Epithelial cell of prostate (primary cell): ENCODE measurements at places on chromosomes 2 and 18.

DNA sequence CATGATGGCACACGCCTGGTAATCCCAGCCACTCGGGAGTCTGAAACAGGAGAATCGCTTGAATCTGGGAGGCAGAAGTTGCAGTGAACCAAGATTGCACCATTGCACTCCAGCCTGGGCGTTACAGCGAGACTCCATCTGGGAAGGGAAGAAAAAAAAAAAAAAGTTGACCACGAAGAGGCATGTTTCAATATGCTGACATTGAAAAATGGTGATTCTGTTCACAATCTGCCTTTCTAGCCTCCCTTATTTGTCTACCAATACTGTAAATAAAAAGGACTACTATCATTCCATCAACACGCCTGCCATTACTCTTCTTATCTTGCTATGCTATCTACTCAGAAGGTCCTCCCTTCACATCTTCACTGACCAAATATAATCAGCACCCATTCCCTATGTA, 18.4 kb downstream of the GFPT1 start:
- DNase-seq, result no peak

DNA sequence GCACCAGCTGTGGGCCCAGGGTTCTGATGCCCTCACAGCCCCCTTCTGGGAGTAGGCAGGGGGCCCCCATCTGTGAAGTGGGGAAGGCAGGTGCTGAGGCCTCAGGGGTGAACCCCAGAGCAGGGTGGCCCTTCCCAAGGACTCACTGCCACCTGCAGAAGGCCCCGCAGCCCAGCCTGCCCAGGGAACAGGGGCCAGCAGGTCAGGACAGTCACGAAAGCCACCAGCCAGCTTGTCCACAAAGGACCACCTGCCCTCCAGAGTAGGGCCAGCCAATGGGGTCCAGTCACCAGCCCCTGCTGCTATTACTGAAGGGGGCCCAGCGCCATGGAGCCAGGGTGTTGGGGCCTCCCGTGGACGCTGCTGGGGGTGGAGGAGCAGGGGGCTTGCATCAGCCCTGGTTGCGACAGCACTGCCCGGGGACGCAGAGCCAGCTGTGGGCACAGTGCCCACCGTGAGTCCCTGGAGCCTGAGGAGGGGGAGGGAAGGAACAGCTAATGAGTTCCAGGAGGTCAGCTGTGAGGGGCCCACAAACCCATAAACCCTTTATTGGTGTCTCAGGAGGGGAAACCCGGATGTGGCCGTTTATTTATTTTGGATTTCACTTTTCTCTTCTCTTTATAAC, 11.5 kb upstream of the SNED1 start:
- DNase-seq, result no peak

DNA sequence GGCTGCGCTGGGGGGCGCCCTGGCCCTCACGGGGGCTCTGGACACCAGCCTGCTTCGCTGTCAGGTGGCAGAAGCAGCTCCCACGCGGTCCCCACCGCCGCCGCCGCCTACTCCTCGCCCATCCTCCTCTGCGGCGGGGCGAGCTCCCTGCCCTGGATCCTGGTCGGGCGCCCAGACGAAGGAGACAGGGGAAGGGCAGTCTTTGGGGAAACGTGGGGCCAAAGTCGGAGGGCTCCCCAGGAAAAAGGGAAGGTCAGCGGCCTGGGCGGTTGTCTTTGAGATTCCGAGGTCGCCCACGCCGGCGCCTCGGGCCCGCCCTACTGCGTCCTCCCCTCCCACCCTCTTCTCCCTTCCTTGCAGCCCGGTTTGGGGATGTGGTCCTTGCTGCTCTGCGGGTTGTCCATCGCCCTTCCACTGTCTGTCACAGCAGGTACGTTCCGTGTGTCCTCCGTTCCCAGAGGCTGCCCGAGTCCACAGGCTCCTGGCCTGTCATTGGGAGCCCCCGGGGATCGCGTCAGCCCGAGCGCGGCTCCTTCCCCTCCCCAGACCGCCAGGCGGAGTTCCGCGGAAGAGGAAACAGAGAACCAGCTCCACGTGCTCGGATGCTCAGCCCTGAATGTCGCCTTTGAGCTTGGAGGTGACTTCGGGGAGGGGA, 800 bp downstream of the IL1RL2 start:
- DNase-seq, result no peak

DNA sequence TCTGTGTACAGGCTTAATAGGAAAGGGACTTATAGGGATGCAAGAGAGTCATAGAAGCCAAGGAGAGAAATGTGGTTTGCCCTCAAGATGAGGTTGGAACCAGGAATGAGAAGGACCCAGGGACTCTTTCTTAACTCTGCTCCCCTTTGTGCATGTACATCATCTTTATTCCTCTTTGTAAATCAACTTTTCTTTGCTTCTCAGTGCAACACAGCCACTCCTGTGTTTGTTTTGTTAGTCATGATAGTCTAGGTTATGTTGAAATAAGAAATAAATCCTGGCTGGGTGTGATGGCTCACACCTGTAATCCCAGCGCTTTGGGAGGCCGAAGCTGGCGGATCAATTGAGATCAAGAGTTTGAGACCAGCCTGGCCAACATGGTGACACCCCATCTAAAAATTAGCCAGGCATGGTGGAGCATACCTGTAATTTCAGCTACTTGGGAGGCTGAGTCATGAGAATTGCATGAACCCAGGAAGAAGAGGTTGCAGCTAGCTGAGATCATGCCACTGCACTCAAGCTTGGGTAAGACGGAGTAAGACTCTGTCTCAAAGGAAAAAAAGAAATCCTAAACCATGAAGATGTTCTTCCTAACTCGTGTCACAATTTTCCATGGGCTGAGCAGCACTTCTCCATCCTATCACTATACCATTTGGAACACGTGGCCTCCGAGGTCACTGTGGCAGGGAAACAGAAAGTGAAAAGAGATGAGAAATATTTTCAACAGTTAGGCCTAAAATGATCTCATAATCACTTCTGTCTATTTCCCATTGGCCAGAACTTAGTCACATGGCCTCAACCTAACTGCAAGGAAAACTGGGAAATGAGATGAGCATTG, 73.0 kb upstream of the TMEM17 start:
- DNase-seq, result peak; percentile 87

DNA sequence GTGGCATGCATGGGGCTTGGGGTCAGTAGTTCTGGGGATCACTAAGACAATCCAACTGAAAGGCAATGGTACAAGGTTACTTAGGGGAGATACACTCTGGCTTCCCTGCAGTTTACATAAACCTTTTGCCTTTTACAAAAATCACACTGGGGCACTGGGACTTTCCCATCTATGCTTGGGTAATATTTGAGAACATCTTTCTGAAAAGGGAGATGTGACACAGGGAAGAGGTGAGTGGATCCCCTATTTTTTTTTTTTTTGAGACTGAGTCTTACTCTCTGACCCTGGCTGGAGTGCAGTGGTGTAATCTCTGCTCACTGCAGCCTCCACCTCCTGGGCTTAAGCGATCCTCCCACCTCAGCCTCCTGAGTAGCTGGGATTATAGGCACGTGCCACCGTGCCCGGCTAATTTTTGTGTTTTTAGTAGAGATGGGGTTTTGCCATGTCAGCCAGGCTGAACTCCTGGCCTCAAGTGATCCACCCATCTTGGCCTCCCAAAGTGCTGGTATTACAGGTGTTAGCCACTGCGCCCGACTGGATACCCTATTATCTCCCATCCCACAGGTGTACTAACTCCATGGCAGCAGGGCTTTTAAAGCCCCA, 82.8 kb upstream of the DNMT3A start:
- DNase-seq, result no peak

DNA sequence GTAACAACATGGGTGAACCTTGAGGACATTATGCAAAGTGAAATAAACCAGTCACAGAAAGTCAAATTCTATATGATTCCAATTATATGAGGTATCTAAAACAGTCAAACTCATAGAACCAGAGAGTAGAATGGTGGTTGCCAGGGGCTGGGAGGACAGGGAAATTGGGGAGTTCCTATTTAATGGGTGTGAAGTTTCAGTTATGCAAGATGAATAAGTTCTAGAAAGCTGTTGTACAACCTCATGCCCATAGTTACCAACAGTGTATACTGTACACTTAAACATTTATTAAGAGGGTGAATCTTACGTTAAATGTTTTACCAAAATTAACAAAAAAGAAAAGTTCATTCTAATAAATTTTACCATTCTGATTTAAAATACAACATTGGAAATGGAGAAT, 92.7 kb upstream of the WDSUB1 start:
- DNase-seq, result no peak

DNA sequence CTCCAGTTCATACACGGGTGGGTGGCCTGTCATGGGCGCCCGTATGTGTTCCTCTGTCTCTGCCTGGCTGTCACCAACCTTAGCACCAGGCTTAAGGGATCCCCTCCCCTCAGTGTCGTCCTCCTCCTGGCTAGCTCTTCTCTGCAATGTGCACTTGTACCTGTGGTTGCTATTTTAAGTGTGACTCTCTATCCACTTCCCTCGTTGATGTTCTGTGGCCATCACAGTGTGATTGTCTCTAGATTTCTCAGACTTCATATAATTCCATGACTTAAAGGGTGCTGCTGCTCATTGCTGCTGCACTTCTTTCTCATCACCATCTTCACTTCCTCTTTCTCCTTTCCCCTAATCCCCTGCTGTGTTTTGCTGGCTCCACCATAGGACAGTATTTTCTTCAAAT, 143.4 kb downstream of the EML6 start:
- no peak for DNase-seq

DNA sequence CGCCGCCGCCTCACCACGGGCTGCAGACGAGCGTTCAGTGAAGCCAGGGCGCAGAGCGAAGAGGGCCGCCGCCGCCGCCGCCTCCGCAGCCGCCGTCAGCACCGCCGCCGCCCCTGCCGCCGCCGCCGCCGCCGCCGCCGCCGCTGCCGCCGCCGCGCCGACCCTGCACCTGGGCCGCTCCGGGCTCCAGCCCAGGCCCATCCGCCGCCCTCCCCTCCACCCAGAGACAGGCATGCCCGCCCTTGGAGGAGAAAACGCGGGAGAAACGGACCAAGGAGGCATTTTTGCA, 3.0 kb downstream of the POU3F3 start:
- DNase-seq, result no peak

GRCh38 chr2:152309352-152310214, 25.4 kb upstream of the FMNL2 start:
- DNase-seq, result no peak

GRCh38 chr2:162028511-162028910, 45.5 kb downstream of the DPP4 start:
- no peak for DNase-seq

- DNase-seq, result no peak
These were observed 89.1 kb upstream of the ID2 start for GRCh38 chr2:8592736-8593135.

DNA sequence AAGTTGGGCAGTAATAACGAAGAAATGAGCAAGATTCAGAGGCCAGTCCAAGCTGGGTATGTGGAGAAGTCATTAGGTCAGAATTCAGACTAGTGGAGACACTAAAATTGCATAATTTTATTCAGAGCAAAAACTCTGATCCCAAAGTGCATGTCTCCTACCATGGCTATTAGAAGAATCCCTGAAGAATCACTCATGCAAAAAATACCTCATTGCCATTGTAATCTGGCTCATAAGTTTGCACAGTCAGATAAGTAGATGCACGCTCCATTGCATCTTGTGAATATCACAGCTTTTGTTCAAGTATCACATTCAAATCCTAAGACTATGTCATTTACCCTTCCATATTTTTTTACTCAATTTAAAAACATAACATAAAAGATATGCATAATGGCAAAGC, 692.2 kb upstream of the KLHL29 start:
- no peak for DNase-seq

DNA sequence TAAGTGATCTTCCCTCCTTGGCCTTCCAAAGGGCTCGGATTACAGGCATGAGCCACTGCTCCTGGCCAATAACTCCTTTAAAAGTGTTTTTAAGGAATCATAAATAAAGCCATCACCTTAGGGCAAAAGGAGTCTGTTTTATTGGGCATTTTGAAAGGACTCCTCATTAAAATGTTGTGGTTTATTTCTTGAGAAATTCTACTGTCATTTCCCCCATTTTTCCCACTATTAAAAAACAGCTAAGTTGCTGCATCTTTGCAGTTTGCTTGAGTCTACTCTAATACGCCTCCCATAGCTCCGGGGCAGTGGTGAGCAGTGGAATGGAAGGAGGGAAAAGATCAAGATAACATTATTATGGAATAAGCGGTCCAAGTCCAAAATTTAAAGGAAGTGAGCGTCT, 293.2 kb downstream of the PIEZO2 start:
- DNase-seq, result no peak

DNA sequence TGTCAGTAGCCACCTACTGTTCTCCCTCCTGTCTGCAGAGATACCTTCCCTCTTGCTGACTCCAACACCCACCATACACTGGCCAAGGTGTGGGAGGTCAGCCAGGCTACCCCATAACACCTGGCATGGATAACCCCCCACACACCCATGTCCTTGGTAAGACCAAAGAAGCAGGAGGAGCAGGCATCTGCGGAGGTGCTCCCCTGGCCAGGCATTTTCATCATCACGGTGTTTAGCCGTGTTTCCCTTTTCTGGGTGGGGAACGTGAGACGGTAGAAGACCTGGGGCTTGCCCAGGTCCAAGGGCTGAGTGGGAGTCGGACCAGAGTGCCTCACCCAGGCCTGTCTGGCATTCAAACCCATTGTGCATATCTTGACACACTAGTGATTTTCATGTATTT, 150.3 kb downstream of the SMAD7 start:
- no peak for DNase-seq

GRCh38 chr2:38911191-38911590, 21.5 kb downstream of the ARHGEF33 start:
- DNase-seq, result no peak

- no peak for DNase-seq
These were observed 10.6 kb upstream of the ITGB6 start for GRCh38 chr2:160210599-160211138.

DNA sequence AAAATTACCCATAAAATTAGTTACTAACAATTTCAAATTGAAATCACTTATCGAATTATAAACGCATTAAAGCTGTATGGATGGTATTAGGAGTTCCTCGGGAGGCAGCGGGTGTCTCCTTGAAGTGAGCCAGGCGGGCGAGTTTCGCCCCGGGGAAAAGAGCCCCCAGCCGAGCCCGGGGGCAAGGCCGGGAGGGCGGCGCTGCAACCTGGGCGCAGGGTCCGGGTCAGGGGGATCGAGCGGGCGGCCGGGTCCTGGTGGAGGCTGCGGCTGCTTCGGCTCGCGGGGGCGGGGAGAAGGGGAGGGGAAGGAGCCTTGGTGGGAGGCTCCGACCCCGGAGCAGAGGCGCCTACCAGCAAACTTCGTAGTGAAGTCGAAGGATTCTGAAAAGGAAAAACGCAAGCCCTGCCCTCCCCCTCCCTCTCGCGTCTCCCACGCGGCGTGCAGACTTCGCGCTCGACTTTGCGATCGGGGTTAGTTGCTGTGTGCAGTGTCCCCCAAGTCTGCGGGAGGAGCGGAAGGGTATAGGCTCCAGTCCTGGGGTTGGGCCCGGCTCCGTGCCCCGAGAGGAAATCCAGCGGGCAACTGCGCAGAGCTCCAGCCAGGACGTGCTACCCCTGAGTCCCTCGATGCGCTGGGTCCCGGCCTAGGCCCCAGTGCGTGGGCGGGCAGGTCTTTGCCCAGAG, 140.8 kb downstream of the MEIS1 start:
- DNase-seq, result no peak

DNA sequence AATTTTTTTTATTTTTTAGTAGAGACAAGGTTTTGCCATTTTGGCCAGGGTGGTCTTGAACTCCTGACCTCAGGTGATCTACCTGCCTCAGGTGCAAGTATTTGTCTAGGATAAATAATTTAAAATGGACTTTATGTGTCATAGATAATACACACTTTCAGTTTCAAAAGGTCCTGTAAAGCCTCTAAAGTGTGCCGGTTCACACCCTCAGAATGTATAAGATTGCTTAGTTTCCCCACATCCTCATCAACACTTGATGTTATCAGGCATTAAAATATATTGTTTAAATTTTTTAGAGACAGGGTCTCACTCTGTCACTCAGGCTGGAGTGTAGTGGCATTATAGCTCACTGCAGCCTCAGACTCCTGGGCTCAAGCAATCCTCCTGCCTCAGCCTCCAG, 170.5 kb downstream of the ANKRD44 start:
- no peak for DNase-seq

- no peak for DNase-seq
These were observed 218.5 kb downstream of the MYT1L start for GRCh38 chr2:2112416-2113105.
